ENCODE measurements at places on chromosomes 1 and 21.

- DNase-seq: peak; percentile 73
These were observed 632.0 kb downstream of the SMYD3 start for GRCh38 chr1:245874942-245875580.

GRCh38 chr1:156804026-156804425 lies 12.6 kb downstream of the SH2D2A start:
- DNase-seq: no peak

DNA sequence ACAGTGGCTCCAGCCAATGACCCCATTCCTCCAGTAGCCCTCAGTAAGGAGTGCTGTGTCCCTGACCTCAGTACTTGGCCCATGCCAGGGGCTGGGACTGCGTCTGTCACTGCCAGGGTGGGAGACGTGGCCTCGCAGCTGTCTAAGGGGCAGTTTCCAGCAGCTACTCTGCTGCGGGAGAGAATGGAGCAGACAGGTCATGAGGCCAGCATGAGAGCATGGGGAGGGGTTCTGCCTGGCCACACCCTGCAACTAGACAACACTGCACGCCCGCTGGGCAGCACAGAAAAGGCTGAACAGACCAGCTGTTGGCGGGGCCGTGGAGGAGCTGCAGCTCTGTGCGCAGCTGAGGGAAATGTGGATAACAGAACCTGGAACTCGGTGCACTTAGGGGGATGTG lies 91.6 kb upstream of the COL6A1 start:
- DNase-seq: no peak

- DNase-seq: no peak
These were observed 2.2 kb upstream of the ADORA3 start for GRCh38 chr1:111505641-111506119.

GRCh38 chr1:222275001-222275728 lies 272.7 kb downstream of the HHIPL2 start:
- DNase-seq: no peak

- DNase-seq: no peak
These were observed 2.3 kb downstream of the SPEN start for GRCh38 chr1:15849775-15850324.

DNA sequence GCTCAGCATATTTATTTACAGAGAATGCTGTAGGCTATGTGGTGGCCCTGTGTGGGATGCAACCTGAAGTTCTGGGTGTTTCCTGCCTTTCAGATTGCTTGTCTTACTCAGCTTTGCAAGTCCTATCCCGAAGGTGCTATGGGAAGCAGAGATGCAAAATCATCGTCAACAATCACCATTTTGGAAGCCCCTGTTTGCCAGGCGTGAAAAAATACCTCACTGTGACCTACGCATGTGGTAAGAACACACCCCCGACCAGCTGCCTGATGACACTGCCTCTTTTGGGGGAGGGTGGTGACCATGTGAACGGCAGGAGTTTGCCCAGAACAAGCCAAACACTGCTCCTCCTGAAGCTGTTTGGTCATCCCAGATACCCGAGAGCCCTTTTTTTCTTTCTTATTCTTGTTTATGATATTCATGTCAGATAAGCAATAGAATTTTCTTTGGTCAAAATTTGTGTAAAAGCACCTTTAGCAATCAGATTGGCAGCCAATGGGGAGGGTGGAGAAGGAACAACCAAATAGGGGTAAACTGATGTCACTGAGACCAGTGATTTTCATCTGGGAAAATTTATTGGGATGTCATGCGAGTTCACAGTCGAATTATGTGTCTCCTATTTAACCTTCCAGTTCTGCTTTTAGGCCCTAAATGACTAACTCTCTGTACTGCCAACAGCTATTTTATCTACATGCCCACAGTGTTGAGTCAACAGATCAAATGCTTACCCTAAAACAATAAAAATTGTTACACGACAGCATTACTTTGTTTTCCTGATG lies 82.6 kb downstream of the EVA1C start:
- peak; percentile 57 for DNase-seq

- no peak for DNase-seq
These were observed 5.3 kb downstream of the TCHH start for GRCh38 chr1:152109998-152110294.

GRCh38 chr1:225866061-225866837 lies 15.9 kb downstream of the TMEM63A start:
- no peak for DNase-seq

DNA sequence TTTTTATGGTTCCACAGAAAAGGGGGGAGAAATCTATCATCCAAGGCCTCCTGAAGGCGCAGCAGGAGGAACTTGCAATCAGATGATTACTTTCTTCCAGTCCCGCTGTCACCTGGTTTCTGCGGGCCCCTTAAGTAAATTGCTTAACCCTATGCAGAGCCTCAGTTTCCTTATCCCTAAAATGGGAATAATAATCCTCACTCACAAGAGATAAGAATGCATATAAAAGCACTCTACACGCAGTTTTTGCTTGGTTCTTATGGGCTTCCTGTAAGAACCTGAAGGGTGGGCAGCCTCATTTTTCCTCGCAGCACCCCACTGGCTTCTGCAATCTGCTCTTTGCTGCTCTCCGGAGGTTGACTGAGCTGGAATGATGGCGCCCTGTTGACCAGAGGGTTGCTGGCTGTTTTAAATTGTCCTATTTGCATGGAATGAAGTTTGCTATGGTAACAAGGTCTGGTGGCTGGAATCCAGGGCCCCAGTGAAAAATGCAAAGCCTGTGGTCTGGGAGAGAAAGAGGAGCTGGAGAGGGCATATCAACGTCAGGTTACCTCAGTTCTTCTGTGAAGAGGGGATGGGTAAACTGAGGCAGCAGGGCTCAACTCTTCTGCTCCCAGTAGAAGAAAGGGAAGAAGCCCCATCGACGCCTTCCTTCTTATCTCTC lies 1.0 kb upstream of the KAZN start:
- no peak for DNase-seq

- no peak for DNase-seq
These were observed 95.3 kb upstream of the DPH5 start for GRCh38 chr1:101120868-101121267.

DNA sequence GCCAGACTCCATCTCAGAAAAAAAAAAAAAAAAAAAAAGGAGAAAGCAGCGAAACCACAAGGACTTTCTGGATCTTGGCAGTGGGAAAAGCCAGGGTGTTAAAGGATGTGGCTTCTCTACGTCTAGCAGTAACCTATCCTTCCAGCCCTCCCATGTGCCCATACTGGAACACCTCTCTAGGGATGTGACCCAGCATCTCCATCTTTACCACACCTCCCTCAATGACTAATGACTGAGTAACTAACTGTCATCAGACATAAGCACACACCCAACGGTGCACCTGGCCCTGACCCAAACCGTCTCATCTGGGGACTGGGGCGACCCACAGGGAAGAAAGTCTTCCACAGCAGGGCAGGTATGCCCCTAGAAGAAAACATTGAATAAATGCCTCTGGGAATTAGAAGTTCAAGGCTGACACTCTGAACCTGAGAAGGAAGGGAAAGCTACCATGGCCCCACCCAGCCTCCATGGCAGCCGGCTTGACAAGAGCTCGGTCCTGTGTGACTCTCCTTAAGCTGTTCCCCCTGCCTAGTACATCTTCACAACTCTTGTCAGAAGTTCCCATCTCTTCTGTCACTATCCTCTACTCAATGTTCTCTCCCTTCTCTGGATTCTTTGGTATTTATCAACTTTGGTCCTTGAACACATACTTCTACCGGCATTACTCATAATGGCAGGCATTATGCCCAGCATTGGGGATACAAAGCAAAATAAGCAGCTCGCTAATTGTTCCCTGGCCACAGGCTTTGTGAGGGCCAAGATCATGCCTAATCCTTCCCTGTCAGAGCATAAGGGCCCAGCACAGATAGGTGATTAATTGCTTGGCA lies 14.8 kb upstream of the PAQR6 start:
- DNase-seq: peak; percentile 58
